ENCODE measurements at places on chromosomes 7 and 10. TPM values are rescaled to one million over a fixed set of nuclear protein-coding genes. Genes with fewer than 3 reads are reported as not detected.
A peak's percentile ranks its signal among the peaks of the same experiment; 100 is the strongest.

- DNase-seq: peak; percentile 39
These were observed 252.7 kb upstream of the FERD3L start for GRCh38 chr7:19397911-19398310.

GRCh38 chr7:137454767-137455166 lies 111.2 kb upstream of the PTN start:
- DNase-seq: peak; percentile 93

- no peak for DNase-seq
These were observed 221.9 kb upstream of the SEMA3C start for GRCh38 chr7:81140775-81141174.

DNA sequence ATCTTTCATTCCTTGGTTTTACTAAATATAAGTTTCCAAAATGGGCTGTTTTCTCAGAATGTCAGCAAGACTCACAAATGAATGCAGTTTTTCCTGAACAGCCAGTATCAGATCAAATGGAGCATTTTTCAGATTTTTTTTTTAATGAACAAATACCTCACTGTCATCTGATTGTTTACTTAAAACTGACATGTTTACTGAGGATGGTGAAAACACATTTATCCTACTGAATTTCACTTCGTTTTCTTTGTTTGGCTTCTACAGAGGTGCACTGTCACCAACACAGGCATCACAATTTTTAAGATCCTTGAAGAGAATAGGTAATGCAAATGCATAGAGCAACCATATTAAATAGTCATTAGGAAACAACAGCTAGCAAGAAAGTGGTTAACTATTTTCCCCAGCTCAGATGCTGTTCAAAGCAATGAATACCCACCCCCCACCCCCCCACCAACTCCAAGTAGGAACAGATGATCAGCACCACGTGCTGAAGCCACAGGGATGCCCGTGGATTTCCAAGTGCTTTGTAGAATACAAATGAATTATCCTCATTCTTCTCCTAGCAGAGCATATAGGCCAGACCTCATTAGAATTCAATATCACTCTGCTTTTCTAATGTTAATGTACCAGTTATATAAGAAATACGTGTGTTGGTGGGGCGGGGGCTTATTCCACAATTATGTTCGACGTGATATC lies 205.9 kb downstream of the SKAP2 start:
- no peak for DNase-seq

DNA sequence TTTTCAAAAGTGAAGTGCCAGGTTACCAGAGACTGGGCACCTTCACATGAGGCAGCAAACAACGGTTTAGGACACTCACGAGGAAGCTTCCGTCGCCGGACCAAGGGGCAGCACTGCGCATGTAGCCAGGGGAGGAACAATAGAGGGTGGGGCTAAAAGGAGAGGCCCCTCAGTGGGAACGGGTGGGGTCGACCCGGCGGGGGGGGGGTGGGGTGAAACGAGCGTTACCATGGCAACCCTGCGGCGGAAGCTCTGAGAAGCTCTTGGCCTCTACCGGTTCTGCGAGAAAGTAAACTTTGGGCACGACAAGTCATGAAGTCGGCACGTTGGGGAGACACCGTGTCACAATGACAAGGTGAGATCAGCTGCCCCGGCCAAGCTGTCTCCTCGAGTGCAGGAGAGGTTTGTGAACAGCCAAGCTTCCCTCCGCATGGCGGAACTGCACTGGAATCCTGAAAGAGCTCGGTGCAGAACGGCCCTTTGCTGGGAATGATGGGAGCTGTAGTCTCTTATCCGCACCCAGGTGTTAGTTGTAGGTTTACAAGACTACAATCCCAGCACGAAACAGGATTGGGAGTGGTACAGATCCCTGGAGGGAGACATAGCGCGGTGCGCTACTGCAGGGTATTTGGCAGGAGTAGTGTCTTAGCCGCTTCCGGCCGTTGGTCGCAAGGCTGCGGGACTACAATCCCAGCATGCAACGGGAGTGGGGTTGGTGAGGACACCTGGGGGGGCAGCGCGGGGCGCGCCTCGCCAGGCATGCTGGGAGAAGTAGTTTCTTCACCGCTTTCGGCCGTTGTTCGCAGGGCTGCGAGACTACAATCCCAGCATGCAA lies 72.8 kb upstream of the ZNF722 start:
- no peak for DNase-seq

DNA sequence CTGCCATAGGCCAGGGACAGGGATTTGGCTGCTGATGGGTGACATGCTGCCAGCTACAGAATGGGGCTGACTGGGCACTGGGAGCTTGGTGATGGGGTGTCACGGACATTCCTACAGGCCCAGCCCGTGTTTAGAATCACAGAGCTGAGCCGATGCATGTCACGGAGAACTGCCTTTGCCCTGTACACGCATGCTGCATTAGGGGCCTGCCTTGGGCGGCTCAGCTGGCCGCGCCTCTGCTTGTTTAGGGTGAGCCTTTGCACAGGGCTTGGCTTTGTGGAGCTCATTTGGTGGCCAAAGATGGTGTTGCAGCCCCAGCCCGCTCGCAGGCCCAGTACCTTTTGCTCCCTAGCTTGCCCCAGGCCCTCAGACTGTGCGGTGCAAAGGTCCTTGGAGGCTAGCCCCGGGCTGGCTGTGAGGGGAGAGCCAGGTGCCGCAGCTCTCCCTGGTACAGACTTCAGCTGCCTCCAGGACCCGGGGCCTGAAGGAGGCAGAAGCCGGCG lies 108.4 kb upstream of the BTBD16 start:
- no peak for DNase-seq

Gene LMTK2
- total RNA-seq: 5.0 TPM

Gene MET
- total RNA-seq: 68.0 TPM

Gene MARVELD1
- 12.0 TPM for total RNA-seq

Gene SLIT1
- total RNA-seq: not detected
